DMS79 treated with DMSO at 0.1 percent for 48 hours (cell line): ENCODE measurements at places on chromosomes 11 and 22.

GRCh38 chr11:45141171-45141570, 5.3 kb upstream of the PRDM11 start:
- no peak for DNase-seq

- no peak for DNase-seq
Observed at GRCh38 chr11:64294774-64295173, 3.7 kb downstream of the KCNK4 start.

DNA sequence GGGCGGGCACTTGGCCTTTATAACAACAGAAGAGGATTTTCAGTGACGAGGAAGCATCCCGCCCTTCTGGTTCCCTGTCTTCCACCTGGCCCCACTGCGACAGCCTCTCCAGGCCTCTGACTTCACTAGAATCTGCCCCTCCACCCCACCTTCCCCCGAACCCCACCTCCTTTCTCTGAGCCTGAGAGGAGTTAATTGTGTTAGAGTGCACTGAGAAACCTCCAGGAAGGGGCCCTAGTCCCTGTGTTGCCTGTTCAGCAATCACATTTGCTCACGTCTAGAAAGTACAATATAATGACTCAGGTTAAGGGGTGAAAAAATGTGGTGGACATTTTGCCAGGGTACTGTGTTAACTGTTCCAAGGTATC, 38.8 kb downstream of the PTPRJ start:
- peak; percentile 72 for DNase-seq

DNA sequence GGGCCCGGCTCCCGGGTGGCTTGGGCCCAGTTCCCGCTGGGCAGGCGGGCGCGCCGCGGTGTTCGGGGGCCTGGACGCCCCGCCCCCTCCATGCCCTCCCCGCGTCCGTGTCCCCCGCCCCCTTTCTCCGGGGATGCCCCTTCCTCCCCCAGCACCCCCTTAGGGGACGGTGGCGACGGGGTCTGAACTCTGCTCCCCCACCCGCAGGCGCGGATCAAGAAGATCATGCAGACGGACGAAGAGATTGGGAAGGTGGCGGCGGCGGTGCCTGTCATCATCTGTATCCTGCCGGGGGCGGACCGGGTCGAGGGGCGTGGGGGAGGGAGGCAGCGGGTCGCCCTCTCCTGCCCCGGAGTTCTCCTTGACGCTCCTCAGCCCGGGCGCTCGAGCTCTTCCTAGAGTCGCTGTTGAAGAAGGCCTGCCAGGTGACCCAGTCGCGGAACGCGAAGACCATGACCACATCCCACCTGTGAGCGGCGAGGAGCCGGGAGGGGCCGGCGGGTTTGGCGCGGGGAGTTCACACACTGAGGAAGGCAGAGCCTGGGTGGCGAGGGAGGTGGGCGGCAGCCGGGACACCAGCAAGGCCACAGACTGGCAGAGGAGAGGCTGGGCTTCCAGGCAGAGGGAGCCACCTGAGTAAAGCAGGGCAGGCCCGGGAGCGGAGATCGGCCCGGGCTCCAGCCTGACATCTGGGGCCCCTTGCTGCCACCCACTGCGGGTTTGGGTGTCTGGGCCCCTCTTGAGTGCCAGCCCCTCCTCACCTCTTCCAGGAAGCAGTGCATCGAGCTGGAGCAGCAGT, 546 bp downstream of the DRAP1 start:
- DNase-seq = peak; percentile 18

GRCh38 chr11:71420455-71421241, 27.5 kb downstream of the DHCR7 start:
- peak; percentile 15 for DNase-seq

GRCh38 chr11:95104856-95105255, 15.2 kb downstream of the ENDOD1 start:
- DNase-seq = no peak

- no peak for DNase-seq
Observed at GRCh38 chr11:75677275-75677674, 8.4 kb upstream of the MAP6 start.

DNA sequence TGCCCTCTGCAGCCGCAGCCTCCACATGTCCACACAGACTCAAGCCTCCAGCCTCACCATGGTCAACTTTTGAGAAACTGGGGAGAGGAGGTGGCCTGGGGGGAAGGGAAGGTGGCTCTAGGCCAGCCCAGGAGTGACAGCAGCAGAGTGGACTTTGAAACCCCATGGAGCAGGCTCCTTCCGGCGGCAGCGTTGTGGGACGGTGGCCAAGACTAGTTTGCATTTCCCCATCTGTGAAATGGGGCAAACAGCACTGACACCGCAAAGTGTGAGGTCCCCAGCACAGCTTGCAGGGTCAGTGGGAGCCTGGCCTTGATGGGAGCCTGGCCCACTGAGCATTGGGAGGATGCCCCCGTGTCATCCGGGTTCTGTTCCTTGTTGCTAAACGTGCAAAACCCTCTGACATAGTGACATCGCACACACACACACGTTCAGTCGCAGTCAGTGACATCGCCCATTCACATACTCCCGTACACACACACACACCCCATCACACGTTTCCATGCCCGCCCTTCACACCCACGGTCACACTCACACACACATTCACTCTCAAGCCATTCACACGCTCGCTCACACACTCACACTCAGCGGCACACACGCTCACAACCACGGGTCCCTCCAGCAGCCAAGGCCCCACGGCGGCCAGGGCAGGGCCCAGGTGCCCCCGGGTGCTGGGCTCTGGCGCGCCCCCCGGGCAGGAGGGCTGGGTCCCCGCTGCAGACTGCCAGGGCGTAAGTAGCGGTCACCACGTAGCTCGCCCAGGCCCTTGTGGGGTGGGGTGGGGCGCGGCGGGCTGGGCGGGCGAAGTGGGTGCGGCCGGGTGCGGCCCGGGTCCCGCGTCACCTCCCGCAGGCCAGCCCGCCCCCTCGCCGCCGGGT, 585 bp downstream of the CYB5R3 start:
- no peak for DNase-seq

GRCh38 chr11:69073469-69073868, 24.7 kb downstream of the TPCN2 start:
- no peak for DNase-seq

GRCh38 chr11:113862435-113862834, 12.9 kb downstream of the USP28 start:
- no peak for DNase-seq
